Cerebellar cortex (tissue), 1 donor: ENCODE measurements at places on chromosomes 5 and 9.

DNA sequence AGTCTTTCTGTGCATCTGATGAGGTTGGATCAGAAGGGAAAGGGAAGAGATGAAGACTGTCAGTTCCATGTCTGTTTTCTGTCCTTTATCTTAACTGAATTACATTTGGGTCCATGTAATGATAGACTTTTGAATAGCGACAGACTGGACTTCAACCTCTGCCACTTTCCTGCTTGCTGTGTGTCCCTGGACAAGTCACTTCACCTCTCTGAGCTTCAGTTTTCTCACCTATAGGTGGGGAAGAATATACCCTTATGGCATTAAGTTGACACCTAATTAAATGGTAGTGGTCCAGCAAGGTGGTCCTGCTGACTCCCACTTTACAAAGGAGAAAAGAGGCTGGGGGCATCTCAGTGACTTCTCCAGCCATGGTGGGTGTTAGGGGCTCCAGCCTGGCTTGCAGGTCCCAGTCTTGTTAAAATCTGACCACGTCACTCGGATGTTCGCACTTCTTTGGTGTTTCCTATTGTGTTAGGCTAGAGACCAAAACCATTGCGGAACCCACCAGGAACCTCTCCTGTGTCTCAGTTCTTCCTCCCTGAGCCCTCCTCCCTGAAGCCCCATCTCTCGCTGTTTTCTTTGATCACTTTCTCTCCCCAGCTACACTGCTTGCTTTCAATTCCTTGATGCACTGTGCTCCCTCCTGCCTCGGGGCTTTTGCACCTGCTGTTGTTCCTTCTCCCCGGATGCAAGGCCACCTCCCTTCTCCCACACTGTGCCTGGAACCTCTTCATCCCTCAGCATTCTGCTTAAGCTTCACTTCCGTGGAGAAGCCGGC is 256.5 kb downstream of the NSG2 start:
- DNase-seq, result no peak

DNA sequence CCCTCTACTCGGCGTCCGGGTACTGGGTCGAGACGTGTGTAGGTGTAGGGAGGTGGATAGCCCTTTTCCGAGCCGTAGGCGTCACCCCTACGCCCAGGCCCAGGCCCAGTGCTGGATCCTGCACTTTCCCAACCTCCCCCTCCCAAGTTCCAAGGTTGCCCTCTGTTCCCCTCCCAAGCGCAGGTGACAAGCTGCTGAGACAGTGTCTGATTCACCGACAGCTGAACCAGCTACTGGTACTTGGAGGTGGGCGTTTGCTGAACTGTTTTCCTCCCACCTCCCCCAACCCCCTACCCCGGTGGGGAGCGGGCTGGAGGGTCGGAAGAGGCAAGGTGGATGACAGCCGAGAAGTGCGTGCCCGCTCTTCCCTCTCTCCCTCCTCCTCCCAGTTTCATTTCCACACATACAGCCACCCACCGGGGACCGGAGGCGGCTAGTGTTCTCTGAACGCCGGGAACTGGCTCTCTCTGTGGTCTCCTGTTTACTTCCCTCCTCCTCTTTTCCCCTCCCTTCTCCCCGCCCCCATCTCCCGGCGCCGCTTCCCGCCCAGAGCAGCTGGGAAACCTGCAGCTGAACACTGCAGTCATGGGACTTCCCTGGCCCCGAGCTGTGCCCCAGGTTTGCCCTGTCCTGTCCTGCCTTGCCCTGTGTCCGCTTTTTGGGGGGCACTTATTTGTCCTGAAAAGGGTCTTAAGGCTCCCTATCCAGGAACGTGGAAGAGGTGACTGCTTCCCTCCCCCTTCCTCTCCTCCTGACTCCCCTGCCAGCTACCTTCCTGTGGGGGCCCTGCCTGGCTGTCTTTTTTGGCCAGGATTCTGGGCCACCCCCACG is 6.2 kb upstream of the KLF9 start:
- DNase-seq, result peak; percentile 94

DNA sequence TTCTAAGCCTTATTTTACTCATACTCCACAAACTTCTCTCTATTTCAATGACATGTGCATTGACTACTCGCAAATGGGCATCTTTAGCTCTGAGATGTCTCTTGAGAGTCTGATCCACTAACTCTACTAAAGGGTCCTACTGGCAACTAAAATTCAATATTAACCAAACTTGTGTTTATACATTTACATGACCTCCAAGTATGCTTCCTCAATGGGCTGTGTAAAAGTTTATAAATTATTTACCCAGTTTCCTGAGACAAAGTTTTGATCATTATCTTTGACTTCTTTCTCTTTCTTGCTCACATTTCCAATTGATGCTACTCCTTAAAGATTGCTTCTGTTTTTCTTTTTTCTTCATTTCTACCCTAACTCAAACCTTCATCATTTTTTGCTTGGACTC is 510.1 kb upstream of the DAB2 start:
- DNase-seq, result no peak

DNA sequence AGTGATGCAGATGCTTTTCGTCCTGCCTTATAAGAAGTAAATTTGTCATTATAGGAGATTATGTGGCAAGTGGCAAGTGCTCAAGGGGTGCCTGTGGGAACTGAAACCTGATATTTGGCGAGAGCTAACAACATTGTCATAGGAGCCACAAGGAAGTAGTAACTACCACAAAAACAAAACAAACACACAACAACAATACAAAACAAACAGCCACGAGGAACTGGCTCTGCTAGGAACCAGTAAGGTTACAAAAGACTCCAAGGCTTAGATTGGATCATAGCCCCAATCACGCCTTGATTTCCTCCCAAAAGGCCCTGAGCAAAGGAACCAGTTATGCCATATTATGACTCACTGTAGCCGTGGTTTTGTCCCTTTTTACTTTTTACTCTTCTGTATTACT is 1045.2 kb downstream of the CDH12 start:
- DNase-seq, result no peak

- DNase-seq, result no peak
These were observed 139.1 kb downstream of the PLPPR1 start for GRCh38 chr9:101167490-101168134.

DNA sequence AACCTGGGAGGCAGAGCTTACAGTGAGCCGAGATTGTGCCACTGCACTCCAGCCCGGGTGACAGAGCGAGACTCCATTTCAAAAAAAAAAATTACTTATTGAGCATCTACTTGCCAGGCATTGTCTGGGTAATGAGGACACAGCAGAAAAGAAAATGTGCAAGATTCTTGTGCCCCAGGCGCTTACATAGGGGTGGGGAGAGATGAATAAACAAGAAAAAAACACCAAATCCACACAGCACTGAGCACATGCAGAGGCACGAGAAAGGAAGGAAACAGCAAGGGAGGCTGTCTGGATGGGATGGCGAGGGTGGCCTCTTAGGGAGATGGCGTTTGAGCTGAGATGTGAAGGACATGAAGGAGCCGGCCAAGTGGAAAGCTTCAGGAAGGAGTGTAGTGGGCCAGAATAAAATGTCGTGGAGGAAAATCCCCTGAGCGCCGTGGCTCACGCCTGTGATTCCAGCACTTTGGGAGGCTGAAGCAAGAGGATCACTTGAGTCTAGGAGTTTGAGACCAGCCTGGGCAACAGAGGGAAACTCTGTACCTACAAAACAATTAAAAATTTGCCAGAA is 13.9 kb downstream of the DYNC2I2 start:
- DNase-seq, result no peak

- no peak for DNase-seq
These were observed 149.7 kb upstream of the ADAMTS16 start for GRCh38 chr5:4990462-4990861.

DNA sequence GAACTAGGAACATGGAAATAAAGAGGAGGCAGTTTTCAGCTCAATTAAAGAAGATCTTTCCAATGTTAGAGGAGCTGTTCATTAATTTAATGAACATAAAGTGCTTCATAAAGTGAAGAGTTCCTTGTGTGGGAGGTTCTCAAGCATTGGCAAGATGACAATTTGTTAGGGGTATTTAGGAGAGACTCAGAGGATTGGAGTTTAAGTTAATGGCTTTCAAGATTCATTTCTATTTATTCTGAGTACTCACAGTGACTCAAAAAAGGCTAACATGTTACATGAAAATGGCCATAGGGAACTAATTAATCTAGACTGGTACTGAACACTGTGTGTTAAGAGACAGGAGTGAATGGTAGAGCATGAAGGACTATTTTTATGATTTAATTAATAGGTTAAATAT is 55.4 kb upstream of the CDH12 start:
- no peak for DNase-seq

DNA sequence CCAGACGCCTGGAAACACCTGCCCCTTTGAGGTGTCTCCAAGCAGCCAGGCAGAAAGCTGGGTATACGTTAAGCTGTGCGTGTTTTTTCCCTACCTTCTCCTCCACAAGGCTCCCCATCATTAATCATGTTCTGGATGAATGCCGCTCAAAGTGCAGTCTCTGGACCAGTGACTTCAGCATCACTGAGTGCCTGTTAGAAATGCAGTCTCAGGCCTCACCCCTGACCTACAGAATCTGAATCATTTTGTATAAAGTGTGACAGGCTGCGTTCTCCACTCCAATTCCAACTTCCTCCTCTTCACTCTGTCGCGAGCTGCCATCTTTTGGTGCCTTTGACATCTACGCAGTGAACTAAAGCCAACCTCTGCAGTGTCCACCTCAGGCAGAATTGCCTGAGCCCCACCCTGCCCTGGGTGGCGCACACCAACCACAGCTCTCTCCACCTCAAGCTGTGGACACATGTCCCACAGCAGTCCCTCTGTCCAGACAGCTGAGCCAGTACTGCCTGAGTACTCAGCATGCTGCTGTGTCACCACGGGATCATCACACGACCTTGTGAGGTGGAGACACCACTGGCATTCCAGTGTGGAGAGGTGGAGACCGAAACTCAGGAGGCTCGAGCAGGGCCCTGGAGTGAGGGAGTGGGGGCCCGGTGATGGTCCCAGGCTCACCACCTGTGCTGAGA is 14.2 kb downstream of the PTPN3 start:
- no peak for DNase-seq

- no peak for DNase-seq
These were observed 140.2 kb upstream of the BRINP1 start for GRCh38 chr9:119509291-119509905.
